Activated naive CD4-positive, alpha-beta T cell (primary cell): ENCODE measurements at places on chromosomes 3 and 15.

GRCh38 chr3:67076607-67077006, 78.5 kb downstream of the KBTBD8 start:
- no peak for DNase-seq

DNA sequence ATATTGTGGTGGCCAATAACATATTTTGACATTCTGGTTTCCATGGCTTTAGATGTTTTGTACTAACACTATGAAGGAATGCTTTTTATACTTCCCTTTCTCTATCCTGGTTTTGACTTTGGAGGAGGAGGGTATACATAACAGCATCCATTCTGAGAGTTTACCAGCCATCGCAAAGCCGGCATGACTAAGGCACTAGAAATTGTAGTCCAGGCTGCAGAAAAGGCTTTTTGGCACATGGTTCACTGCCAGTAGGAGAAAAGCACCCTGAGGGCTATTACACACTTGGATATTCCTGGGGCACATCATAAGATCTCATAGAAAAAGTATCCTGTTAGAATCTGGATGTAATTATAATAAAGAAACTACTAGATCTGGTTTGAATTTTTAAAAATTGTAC, 101.8 kb downstream of the STT3B start:
- DNase-seq, result no peak

- DNase-seq, result no peak
Measured at GRCh38 chr3:180267202-180267843, 230.6 kb upstream of the PEX5L start.

DNA sequence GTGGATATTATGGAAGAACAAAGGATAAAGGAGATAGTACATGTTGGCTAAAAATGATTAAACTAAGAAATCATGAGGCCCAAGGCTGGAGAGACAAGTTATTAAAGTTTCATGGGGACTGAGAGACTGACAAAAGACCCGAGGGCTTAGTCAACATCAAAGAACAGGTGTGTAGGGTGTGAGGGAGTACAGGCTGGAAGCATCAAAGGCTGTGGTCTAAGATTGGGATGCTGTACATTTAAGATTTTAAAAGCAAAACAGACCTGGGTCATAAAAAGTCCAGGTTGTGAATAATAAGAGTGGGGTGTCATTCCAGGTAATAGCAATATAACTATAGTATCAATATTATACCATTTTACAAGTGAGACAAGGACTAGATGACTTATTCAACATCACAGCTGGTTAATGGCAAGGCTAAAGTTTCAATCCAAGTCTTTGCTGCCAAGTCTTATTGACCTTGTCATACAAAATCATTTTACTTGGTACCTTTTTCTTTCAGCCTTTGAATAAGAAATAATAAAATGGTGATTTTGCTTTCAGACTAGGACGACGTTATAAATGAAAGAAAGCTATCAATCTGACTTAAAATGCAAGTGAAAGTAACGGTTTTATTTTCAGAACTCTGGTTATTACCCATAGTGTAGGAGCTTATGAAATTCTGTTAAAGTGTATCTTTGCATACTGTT, 211.6 kb downstream of the TNIK start:
- no peak for DNase-seq

- DNase-seq, result no peak
Measured at GRCh38 chr3:88046766-88047165, 12.0 kb downstream of the CGGBP1 start.

- no peak for DNase-seq
Measured at GRCh38 chr15:62782071-62782841, 260.3 kb upstream of the TPM1 start.

- no peak for DNase-seq
Measured at GRCh38 chr3:113132571-113132996, 78.8 kb upstream of the BOC start.

GRCh38 chr3:37319784-37320183, 145.4 kb upstream of the LRRFIP2 start:
- DNase-seq, result no peak

GRCh38 chr3:3303636-3304035, 124.1 kb upstream of the CRBN start:
- DNase-seq, result no peak

DNA sequence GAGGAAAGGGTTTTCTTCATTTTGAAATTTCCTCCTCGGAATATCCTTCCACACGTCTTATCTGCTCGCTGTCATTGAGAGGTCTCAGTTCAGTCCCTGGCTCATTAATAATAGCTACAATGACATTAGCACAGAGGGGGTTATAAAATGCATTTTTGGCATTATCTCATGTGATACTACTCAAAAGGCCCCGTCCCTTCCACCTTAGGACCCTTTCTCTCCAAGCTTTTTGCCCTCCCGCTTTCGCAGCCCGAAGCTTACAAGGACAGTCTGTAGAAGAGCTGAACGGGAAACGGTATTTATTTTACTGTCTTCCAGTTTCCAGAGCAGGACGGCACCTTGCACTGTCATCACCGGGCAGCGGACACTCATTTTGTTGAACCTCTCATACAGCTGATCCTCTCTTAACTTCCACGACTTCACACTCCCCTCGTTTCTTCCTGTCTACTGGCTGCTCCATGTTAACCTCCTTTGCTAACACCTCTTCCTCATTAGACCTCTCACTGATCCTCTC, 5.6 kb upstream of the PLEKHO2 start:
- no peak for DNase-seq

- no peak for DNase-seq
Measured at GRCh38 chr3:152853196-152853595, 18.3 kb downstream of the P2RY1 start.

DNA sequence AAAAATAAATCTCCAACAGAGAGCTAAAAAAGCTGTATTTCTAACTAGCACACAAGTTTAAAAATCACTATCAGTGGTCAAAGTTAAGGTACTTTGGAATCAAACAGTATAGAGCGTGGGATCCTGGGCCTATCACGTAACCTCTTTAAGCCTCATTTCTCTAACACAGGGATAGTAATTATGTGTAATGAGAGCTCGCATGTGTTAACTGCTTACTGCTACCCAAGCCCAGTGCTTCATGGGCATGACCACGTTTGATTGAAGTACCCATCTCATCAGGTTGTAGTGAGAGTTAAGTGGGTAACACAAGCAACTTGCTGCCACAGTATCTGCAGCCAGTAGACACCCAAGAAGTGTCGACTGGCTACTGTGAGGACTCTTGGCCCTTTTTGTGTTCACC, 28.2 kb upstream of the NOX5 start:
- DNase-seq, result no peak

DNA sequence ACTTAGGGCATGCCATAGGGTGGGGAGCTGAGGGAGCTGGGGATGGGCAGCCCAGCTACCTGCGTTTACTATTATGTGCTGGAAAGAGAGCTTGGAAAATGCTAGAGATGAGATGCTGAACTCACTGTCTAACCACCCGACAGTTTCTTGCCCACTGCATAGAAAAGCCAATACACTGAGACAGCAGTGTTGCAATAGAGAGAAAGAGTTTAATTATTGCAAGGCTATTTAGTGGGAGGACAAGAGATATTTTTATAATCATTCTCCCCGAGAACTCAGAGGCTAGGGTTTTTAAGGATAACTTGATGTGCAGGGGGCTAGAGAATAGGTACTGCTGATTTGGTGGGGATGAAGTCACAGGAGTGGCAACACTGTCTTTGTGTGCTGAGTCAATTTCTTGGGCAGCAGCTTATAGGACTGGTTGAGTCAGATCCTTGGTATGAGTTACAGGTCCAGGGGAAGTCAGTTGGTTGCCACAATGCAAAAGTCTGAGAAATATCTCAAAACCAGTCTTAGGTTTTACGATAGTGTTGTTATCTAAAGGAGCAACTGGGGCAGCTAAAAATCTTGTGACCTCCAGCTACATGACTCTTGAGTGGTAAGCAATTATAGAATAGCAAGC, 205.9 kb downstream of the GABRG3 start:
- no peak for DNase-seq

GRCh38 chr15:75639191-75639708, 774 bp downstream of the IMP3 start:
- no peak for DNase-seq

DNA sequence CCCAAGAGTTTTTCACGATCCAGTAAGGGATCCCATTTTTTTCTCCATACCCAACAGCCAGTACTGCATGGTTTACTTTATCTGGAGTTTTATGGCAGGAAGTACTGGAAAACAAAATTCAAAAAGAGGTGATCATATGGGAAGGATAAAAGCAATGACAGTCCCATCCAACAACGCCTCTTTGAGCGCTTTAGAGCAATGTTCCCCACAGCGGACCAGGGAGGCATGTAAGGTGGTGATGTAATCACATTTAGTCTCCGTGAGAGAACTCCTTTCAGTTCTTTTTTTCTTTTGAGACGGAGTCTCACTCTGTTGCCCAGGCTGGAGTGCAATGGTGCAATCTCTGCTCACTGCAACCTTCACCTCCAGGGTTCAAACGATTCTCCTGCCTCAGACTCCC, 21.8 kb downstream of the CTSH start:
- no peak for DNase-seq

DNA sequence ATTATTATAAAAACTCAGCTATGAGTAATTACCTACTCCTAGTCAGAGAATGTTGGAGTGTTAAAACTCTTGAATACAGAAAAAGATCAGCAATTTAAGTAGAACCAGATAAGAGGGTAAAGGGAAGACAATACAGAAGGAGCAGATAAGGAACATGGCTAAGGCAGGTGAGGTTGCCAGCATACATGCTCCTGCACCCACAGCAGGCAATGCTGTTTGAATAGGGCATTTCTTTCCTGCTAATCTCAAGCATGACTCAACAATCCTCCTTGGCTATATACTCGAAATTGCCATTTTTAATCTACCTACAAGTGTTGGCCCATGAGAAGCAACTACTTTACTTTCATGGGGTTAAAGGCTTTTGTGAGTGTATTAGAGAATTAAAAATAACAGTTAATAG, 494.5 kb downstream of the DIPK2A start:
- DNase-seq, result no peak

GRCh38 chr3:73622091-73622805, 2.5 kb downstream of the PDZRN3 start:
- DNase-seq, result no peak

DNA sequence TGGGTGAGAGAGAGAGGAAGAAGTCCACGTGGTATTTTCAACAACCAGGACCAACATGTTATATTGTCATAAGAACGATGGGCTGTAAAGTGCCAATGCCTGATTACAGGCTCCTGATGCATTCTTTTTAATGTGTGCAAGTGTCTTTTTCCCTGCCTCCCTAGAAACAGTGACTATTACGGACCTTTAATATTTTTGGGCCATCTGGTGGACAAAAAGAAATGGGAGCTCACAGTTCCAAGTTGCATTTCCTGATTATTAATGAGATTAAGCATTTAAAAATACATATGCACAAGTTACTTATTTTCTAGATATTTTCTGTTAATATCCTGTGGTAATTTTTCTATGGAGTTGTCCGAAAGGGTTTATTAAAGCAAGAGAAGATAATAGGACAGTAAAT, 530.2 kb downstream of the NR2F2 start:
- no peak for DNase-seq

DNA sequence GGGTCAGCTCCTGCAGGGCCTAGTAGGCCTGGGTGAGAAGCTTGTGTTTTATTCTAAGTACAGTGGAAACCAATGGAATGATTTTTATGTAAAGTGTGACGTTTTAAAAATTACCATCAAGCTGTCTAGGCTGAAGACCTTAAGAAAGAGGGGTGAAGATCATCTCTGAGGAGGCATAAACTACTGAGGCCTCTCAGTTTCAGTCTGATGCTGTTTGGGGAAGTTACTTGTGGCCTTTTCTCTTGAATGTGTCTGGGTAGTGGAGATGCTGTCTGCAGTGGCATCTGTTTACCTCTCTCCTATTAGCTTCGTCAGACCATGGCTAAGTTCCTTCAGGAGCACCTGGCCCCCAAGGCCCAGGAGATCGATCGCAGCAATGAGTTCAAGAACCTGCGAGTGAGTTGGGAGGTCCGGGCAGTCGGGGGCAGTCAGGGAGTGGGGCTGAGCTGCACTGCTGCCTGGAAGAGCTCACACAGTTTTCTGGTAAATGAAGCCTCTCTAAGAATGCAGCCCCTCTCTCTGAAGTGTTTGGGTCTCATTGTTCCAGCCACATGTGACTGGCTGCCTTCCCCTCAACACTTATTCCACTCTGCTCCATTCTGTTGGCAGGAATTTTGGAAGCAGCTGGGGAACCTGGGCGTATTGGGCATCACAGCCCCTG, 1.9 kb downstream of the IVD start:
- no peak for DNase-seq

DNA sequence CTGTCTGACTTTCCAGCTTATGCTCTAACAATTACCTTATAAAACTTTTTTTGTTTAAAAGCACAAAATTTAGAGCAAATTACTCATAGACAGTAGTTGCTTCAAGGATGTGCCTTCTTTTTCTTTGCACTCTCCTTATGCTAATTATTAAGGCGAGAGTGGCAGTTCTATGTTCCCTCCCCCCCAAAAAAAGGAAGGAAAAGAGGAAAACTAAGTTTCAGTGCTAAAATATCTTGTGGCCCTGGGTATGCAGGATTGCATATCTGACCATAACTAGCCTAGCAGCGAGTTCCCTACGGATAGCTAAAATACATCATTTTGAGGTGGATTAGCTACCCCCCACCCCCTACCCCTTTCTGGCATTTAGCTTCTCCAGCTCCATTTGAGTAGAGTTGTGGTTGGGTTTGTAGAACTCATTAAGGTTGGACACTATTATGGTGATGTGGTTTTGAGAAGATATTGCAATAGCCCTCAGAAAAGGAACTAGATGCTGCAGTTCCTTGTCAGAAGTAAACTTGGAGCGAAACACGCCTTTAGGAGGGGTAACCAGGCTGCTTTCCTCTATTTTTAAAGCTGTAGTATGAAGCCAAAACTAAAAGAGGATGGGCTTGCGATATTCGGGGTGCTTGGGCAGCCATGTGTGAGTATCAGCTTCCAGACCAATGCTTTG, 174.6 kb downstream of the AKAP13 start:
- no peak for DNase-seq

GRCh38 chr3:151091685-151092345, 6.4 kb downstream of the MED12L start:
- DNase-seq, result no peak

DNA sequence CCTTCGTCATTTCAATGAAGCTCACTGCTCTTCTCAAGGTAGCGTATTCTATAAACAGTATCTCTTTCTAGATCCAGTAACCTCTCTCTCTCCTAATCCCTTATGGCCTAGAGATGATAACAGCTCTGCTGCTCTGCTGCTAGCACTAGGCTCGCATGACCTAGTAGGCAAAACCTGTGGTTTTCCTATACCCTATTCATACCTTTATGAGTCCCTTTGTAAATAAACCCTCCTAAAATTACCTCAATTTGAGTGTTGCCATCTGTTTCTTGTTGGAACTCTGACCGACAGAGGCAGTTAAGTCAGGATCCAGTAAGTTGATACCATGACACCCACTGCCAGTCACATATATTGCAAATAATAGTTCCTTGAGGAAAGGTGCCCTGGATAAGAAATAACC, 7.3 kb downstream of the CCDC14 start:
- DNase-seq, result no peak

- no peak for DNase-seq
Measured at GRCh38 chr3:31029706-31030105, 135.2 kb upstream of the GADL1 start.
